SK-N-DZ (cell line): ENCODE measurements at places on chromosomes 2 and 18.

DNA sequence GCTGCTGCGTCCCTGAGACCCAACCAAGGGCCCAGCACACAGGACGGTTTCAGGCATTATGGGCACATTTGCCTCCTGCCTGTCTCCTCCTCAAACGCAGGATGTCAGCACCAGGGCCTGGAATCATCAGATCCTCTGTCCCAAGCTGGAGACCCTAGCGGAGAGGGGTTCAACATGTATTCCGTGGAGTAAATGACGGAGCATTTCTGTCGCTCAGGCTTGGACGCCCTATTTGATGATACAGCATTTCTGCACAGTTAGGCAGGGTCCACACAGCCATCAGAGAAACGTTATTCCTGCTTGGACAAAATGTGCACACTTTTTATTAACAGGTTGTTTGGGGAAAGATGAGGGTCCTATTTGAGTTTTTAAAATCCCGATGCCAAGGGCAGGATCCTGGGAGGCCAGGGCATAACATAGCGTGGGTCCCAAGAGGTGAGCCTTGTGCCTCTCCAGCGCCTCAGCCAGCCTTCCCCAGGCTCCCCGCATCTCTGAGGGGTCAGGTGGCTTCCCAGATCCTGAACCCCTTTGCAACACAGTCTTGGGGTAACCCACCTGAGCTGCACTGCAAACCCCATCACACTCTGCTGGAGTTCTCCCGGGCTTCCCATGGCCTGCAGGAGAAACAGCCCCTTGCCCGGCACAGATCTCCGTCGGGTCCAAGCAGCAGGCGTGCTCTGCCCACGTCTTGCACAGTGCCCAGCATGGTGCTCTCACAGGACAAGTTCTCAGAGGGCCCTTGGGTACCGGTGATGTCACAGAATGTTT is 319.7 kb upstream of the MYT1L start:
- DNase-seq = no peak

DNA sequence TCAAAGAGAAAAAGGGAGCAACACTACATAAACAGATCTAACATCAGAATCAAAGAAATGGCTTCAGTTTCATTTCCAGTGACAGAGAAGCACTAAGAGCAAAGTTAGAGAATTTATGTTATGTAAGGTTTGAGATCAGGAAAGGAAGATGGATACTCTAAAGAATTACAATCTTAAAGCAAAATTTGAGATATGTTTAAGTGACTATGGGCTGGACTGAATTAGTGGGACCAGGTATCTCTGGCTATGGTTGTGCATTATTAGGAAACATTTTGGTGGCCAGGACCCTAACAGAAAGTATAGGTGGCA is 208.2 kb downstream of the CCDC178 start:
- no peak for DNase-seq

- no peak for DNase-seq
Measured at GRCh38 chr2:8253781-8254180, 428.1 kb upstream of the ID2 start.

GRCh38 chr2:231388725-231389346 is 6.7 kb upstream of the B3GNT7 start:
- no peak for DNase-seq

- no peak for DNase-seq
Measured at GRCh38 chr2:66649006-66649405, 214.1 kb downstream of the MEIS1 start.

- no peak for DNase-seq
Measured at GRCh38 chr2:18425210-18425703, 135.2 kb downstream of the RDH14 start.

DNA sequence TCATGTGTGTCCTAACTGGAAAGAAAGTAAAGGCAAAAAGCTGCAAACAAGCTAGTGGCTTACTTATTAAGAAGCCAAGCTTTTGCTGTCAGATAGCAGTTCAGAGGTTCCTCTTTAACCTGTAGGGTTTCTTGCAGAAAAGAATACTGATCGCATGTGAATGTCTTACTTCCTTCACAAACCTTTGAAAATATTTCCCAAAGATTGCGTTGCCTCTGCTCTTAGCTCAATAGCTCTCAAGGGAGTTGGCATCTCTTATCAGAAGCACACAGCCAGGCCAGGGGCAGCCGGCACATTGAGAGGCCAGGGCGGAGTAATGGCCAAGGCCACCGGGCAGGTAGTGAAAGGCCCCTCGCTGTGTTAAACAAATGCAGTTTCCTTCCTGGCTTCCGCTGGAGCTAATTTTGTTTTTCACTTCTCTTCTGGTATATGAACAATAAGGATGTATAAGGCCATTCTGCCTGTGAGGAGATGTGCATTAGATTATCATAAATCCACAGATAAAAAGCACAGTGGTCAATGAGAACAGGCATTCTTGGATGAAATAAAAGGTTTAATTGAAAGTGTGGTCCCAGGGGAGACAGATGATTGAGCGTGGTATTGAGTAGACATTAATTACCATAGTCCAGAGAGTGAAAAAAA is 542.4 kb upstream of the NRP2 start:
- DNase-seq = peak; percentile 40

GRCh38 chr18:48073211-48073930 is 142.9 kb upstream of the SMAD2 start:
- no peak for DNase-seq

DNA sequence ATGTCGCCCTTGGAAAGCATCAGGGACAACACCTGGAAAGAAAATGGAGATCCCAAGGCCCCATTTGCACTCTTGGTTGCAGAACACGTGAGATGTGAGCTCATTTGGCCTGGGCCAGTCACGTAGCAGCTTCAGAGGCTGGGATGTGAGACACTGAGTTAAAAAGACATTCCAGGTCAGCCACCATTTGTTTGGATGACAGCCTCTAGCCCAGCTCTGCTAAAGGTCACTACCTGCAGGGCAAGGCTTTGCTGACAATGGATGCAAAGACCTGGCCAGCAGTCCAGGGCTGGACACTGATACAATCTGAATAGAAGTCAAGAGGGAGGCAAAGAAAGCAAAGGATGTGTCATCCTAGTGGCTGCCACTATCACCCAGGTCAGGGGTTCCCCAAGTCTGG is 83.9 kb upstream of the LRPPRC start:
- DNase-seq = no peak

DNA sequence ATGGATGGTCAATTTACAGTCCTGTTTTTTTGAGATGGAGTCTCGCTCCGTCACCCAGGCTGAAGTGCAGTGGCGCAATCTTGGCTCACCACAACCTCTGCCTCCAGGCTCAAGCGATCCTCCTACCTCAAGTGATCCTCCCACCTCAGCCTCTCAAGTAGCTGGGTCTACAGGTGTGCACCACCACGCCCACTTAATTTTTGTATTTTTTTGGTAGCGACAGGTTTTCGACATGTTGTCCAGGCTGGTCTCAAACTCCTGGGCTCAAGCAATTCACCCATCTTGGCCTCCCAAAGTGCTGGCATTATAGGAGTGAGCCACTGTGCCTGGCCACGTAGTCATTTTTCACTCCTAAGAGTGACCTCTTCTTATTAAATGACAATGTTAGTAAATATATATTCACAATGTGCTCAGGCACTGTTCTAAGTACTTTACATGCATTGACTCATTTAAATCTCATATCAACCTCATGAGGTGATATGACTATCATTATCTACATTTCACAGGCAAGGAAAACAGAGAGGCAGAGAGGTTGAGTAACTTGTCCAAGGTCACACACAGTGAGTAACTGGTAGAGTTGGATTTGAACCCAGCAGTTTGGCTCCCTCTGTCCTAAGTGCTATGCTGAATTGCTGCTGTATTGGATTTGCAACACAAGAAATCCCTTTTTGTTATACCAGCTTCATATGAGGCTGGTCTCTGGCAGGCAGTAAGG is 5.6 kb upstream of the DIS3L2 start:
- DNase-seq = no peak

- no peak for DNase-seq
Measured at GRCh38 chr2:150041722-150042425, 445.6 kb downstream of the RND3 start.

- DNase-seq = no peak
Measured at GRCh38 chr2:46097714-46098480, 199.3 kb upstream of the EPAS1 start.

- DNase-seq = no peak
Measured at GRCh38 chr2:199342334-199342733, 115.4 kb downstream of the SATB2 start.

DNA sequence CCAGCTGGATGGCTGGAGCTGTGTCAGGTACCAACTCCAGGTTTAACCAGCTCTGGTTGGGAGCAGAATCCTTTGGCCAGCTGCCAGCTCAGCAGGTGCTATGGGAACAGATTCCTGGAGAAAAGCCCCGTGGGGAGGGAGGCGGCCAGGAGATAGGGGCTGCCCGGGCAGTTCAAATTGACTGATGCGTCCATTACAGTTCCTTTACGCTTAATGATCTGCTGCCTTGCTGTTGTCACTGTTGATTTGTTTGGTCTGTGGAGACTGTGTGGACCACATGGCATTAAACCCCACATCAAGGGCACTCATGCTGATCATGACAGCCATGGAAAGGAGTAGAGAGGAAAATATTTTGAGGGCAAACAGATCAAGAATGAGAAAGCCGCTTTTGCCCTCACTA is 200.0 kb downstream of the TSN start:
- no peak for DNase-seq

DNA sequence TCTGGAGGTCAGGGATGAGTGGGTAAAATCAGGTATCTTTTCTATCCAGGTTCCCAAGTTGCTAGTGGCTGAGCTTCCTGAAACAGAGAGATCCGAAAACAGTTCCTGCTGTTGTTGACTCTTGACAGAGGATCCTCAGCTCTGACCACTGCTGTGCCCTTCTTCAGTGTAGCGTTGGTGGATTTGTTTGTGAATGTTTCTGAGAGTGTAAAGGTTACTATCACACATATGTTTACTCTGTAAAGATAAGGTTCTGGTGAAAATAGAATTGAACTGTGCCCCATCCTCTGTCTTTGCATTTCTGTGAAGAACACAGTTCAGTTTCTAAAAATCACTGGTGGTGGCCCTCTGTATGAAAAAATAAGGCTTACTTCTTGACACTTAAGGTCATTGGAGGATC is 119.8 kb downstream of the LDLRAD4 start:
- no peak for DNase-seq

- no peak for DNase-seq
Measured at GRCh38 chr18:10040287-10041011, 126.6 kb downstream of the VAPA start.

DNA sequence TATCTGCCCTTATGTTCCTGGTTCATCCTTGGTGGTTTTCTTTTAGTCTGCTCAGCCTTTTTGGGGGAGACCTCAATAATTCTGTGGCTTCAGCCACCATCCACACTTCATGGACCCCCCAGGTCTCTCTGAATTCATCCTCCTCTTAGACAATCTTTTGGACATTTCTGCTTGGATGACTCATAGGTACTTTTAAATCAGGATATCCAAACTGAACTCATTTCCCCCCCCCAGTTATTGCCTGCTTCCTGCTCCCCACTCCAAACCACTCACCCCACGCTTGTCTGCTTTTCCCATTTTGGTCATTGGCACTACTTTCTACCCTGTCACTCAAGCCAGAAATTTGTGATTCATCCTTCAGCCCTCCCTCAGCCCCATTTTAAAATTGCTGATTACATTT is 78.5 kb downstream of the TANC1 start:
- DNase-seq = no peak

GRCh38 chr2:57867730-57868129 is 178.9 kb upstream of the VRK2 start:
- DNase-seq = no peak

DNA sequence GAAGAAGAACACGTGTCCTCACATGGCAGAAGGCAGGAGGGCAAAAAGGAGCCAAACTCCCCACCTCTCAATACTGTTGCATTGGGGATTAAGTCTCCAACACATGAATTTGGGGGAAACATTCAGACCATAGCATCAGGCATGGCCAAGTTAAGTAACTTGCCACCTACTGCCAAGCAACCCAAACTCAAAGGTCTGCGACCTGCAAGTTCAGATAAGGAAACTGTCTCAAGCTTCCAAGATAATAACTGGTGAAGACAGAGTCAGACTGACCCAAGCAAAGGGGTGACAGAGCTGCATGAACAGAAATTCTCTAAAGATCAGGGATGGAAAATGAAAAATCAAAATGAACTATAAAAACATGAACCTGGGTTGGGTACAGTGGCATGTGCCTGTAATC is 188.7 kb upstream of the SIX3 start:
- DNase-seq = no peak

GRCh38 chr2:216761133-216761532 is 65.8 kb upstream of the IGFBP5 start:
- no peak for DNase-seq

DNA sequence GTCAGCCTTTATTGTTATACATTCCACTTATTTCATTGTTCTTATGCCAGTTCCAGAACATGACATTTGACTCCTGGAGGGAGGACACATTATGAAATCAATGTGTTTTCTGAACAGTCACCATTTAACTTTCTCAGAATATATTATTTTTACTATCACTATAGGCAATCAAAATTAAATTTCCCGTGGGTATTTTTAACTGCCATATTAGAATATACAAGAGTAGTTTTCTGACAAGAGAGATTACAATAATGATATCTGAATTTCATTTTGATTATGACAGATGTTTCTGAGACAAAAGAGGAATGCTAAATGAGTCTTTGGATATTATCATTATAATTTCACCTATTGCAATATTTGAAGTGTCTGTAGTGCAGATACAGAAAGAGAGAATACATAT is 64.4 kb upstream of the FSIP2 start:
- no peak for DNase-seq

GRCh38 chr2:67158718-67159117 is 238.4 kb upstream of the ETAA1 start:
- DNase-seq = no peak

GRCh38 chr2:43073401-43073825 is 153.0 kb downstream of the ZFP36L2 start:
- DNase-seq = no peak

DNA sequence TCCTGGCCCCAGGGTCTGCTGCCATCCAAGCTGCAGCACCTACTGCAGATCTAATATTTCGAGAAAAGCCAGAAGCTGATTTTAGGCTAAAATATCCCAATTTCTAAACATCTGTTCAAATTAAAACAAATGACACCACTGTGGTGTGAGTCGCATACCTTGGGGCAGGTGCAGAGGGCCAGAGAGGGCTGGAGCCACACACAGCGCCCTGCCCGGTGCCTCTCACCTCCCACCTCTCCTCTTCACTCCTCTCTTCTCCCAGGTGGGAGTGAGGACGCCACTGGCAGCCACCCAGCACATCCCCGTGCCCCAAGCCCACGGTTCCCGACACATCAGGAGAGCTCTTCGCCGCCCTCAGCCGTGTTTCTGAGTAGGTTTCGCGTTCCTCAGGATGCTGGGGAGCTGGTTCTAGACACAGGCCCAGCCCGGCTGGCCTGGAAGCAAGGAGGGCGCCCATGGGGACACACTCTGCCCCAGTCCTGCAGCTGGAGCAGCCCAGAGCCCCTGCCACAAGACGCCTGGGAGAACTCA is 21.4 kb downstream of the THAP4 start:
- DNase-seq = no peak

DNA sequence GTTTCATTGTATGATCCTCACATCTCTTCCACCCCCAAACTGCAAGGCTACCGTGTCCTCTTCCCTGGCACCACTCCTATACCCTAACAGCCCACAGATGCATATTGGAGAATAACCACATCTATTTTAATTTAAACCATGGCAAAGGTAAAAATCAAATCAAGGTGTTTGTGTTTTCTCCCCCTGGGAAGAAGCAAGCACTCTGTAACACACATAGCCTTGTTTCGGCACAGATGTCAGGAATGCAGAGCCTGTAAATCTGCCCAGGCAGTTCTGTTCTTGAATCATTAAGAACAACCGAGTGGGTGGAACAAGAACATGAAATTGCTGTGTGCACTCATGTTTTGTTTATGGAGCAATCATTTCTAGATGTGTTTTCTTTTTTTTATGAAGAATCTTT is 6.8 kb upstream of the COX7A2L start:
- no peak for DNase-seq
